ENCODE measurements at places on chromosomes 12 and 14.

- no peak overlapping the region for H3K27ac ChIP-seq
- no peak overlapping the region for H3K4me3 ChIP-seq
- DNase-seq, result peak; percentile 53
- peaks cover 4% of the 10 kb centered on the region for H3K27me3 ChIP-seq
- no peaks in the 10 kb centered on the region for H3K4me1 ChIP-seq
Observed at GRCh38 chr12:95918194-95918993, 24.0 kb downstream of the CCDC38 start.

GRCh38 chr12:38934078-38934584, 28.7 kb upstream of the CPNE8 start:
- no peak for DNase-seq
- no peak overlapping the region for H3K4me3 ChIP-seq
- no peak overlapping the region for H3K27ac ChIP-seq
- H3K4me1 ChIP-seq, result no peaks in the 10 kb centered on the region
- no peaks in the 10 kb centered on the region for H3K27me3 ChIP-seq

- no peaks in the 10 kb centered on the region for H3K36me3 ChIP-seq
- peaks cover 4% of the 10 kb centered on the region for H3K4me1 ChIP-seq
- no peaks in the 10 kb centered on the region for H3K27me3 ChIP-seq
- H3K27ac ChIP-seq, result no peak overlapping the region
- no peak for DNase-seq
- no peak overlapping the region for H3K4me3 ChIP-seq
Observed at GRCh38 chr12:30794020-30794419, 39.3 kb upstream of the CAPRIN2 start.

DNA sequence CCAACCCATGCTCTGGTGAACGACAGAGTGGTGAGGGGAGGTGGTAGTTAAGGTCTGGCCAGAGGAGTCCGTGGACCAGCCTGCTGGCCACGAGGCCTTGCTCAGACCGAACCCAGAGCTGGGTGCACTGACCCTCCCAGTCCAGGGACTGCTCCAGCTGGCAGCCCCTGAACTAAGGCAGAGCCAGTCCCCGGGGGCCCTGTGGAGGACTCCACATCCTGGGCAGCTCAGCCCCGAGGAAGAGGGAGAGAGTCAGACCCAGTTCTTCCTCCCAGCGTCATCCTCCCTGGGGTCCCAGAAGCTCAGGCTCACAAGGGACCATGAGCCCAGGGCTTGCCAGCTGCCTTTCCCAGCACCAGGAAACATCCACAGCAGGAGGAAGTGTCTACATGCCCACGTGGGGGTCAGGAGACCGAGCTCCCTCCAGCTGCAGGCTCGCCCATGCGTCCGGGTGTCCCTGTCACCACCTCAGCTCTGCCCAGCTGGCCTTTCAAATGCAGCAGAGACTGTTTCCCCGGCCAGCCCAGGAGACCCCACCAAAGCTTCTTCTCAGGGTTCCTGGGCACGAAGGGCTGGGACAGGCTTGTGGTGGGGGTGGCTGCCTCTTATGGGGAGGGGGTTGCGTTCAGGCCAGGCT, 194.4 kb downstream of the KIF26A start:
- no peak for DNase-seq
- H3K27me3 ChIP-seq, result no peaks in the 10 kb centered on the region
- no peaks in the 10 kb centered on the region for H3K4me1 ChIP-seq

- peak; percentile 72 for DNase-seq
- H3K4me3 ChIP-seq, result no peak overlapping the region
- H3K27ac ChIP-seq, result no peak overlapping the region
- H3K4me1 ChIP-seq, result no peaks in the 10 kb centered on the region
- no peaks in the 10 kb centered on the region for H3K27me3 ChIP-seq
Observed at GRCh38 chr14:87409393-87409792, 583.6 kb downstream of the GALC start.

- H3K4me3 ChIP-seq, result no peak overlapping the region
- no peaks in the 10 kb centered on the region for H3K27me3 ChIP-seq
- no peak for DNase-seq
- H3K4me1 ChIP-seq, result peaks cover 4% of the 10 kb centered on the region
- no peaks in the 10 kb centered on the region for H3K36me3 ChIP-seq
- H3K27ac ChIP-seq, result no peak overlapping the region
Observed at GRCh38 chr14:101473795-101474562, 87.3 kb upstream of the DIO3 start.

DNA sequence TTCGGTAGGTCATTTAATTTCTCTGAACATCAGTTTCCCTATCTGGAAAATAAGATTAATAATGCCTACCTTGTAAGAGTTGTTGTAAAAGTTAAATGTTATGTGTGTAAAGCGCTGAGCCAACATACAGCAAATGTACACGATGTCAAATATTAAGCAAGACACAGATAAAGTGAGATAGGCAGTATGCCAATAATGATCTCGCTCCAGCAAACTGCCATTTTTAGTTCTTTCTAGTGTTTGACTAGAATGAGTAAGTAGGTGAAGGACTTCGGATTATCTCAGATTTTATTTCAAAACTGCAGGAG, 840 bp downstream of the DHRS7 start:
- no peak for DNase-seq
- H3K36me3 ChIP-seq, result no peaks in the 10 kb centered on the region
- peak overlapping the region; percentile 84 for H3K27ac ChIP-seq
- H3K27me3 ChIP-seq, result no peaks in the 10 kb centered on the region
- H3K4me3 ChIP-seq, result peak overlapping the region; percentile 79
- H3K4me1 ChIP-seq, result peaks cover 2% of the 10 kb centered on the region

DNA sequence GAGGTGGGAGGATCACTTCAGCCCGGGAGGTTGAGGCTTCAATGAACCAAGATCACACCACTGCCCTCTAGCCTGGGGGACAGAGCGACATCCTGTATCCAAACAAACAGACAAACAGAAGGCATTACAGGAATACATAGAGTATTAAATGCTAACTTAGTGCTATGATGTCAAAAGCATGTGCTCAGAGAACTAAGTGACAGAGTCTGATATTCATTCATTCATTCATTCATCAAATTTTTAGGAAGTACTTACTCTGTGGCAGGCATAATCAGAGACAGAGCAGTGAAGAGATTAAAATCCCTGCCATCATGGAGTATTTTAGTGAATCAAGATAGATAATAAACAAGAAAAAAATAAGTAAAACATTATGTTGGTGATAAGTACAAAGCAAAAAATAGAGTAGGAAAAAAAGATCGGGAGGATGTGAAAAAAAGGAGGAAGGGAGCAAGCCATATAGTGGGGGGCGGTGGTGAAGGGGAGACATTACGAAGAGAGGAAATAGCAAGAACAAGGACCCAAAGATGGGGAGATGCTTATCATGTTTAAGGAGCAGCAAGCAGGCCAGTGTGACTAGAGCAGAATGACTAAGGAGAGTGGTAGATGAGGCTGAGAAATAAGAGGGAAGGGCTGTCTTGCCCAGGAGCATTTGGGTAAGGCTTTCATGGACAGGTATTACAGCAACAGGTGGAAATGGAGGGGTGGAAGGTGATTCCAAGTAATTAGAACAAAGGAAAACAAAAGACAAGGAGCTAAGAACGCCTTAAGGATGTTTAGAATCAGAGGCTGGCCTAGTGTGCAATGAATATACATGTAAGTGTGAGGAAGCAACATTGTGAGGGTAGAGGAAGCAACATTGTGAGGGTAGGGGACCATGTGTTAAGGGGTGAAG, 2.8 kb downstream of the MAP4K5 start:
- peaks cover 19% of the 10 kb centered on the region for H3K4me1 ChIP-seq
- no peaks in the 10 kb centered on the region for H3K36me3 ChIP-seq
- peak overlapping the region; percentile 79 for H3K27ac ChIP-seq
- H3K27me3 ChIP-seq, result no peaks in the 10 kb centered on the region
- H3K4me3 ChIP-seq, result peak overlapping the region; percentile 97
- peak; percentile 56 for DNase-seq

DNA sequence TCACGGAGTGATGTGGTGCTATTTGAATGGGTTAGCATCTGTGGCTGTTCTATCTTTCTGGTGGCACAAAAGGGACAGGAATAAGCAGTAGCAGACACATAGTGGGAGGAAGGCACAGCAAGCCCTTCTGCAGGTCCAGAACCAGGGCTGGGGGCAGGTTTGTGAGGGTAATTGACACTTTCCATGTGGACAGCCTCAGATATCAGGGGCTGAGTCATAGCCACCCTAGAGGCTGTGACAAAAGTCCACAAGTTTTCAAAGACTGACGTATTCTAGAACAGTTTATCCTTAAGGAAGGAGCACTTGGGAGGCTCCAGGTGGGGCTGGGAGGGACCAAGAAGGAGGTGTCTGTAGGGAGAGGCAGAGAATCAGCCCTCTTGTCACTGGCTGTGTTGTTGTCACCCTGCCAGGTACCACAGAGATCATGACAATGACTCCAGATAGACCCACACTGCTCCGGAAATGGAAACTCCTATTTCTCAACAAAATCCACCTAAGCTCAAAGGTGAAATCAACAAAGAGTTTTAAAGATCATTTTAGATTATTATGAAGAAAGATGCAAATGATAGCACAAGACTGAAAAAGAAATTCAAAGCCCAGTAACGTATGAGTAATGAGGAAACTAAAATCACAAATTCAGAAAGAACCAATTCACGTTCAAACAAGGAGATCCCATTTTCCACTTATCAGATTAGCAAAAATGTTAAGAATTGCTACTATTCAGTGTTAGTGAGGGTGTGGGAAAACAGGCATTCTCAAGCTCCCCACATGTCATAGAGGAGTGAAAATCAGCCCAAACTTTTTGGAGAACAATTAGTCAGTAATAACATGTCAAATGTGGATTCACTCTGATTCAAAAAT, 48.3 kb downstream of the NFKBIA start:
- H3K4me3 ChIP-seq, result no peak overlapping the region
- DNase-seq, result peak; percentile 81
- no peaks in the 10 kb centered on the region for H3K27me3 ChIP-seq
- no peaks in the 10 kb centered on the region for H3K36me3 ChIP-seq

GRCh38 chr12:29396774-29397173, 15.8 kb upstream of the ERGIC2 start:
- no peaks in the 10 kb centered on the region for H3K4me1 ChIP-seq
- no peak overlapping the region for H3K27ac ChIP-seq
- H3K27me3 ChIP-seq, result no peaks in the 10 kb centered on the region
- DNase-seq, result peak; percentile 45
- H3K4me3 ChIP-seq, result no peak overlapping the region
- H3K36me3 ChIP-seq, result no peaks in the 10 kb centered on the region

GRCh38 chr14:103301512-103302354, 32.3 kb upstream of the EIF5 start:
- no peaks in the 10 kb centered on the region for H3K4me1 ChIP-seq
- H3K36me3 ChIP-seq, result no peaks in the 10 kb centered on the region
- DNase-seq, result no peak
- no peaks in the 10 kb centered on the region for H3K27me3 ChIP-seq
- H3K4me3 ChIP-seq, result no peak overlapping the region

Measured in fibroblast of lung (primary cell).